BJ (cell line): ENCODE measurements at places on chromosomes 11 and 22. TPM values are rescaled to one million over a fixed set of nuclear protein-coding genes. Genes with fewer than 3 reads are reported as not detected.

Gene CECR2
- polyA plus RNA-seq, result not detected in 2 replicates

Gene CHRM4
- polyA plus RNA-seq, result 0.10 TPM in 1 of 2 replicates, not detected in the other

Gene BDNF
- 47.4 and 62.6 TPM in 2 replicates for polyA plus RNA-seq

Gene DGAT2
- polyA plus RNA-seq, result 1.1 and 2.6 TPM in 2 replicates

Gene ZNF143
- polyA plus RNA-seq, result 26.6 and 27.8 TPM in 2 replicates

Gene EFCAB6
- polyA plus RNA-seq, result 0.75 and 1.4 TPM in 2 replicates

Gene PDE2A
- 0.32 and 0.64 TPM in 2 replicates for polyA plus RNA-seq

Gene SUSD2
- 2.6 and 5.2 TPM in 2 replicates for polyA plus RNA-seq

Gene MICAL2
- polyA plus RNA-seq, result 114 and 135 TPM in 2 replicates

Gene OR5F1
- not detected in 2 replicates for polyA plus RNA-seq

DNA sequence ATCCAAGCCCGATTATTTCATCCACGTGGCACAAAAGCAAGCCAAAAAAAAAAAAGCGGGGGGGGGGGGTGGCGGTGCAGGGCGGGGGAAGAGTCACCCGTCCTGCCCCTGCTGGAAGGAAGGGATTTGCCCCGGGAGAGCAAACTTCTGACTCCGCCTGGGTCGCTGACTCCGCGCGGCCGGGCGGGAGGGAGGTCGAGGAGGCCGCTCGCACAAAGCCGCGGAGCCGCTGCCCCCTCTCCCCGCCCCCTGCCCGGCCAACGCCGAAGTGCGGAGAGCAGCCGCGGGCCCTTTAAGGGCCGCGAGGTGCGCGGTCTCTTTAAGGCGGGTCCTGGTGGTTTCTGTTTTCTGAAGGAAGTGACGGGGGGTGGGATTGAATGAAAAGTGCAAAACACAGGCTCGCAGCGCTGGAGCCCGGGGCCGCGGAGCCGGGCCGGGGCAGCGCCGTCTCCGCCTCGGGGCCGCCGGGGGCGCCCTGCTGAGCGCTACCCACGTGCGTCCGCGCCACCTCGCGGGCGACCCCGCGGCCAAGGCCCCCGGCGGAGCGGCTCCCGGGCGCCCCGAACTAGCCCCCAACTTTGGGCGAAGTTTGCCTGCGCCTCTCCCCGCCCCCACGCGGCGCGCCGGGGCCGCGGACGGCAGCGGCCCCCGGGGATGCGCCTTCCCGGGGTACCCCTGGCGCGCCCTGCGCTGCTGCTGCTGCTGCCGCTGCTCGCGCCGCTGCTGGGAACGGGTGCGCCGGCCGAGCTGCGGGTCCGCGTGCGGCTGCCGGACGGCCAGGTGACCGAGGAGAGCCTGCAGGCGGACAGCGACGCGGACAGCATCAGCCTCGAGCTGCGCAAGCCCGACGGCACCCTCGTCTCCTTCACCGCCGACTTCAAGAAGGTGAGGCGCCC lies at the start of gene OAF:
Gene OAF (plus strand): TSS at position 407 of the 896 bp plus-strand sequence. CDS start 248 bp downstream, at position 655.
- no peak for DNase-seq

DNA sequence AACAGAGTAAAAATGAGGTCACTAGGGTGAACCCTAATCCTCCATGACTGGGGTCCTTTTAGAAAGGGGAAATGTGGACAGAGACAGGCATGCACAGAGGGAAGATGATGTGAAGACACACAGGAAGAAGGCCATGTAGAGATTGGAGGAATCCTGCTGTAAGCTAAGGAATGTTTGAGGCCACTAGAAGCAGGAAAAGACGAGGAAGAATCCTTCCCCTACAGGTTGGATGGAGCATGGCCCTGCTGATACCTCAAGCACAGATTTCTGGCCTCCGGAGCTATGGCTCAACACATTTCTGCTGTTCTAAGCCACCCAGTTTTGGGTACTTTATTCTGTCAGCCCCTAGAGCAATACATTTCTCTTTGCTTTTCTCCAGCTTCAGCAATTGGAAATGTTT lies 486.9 kb downstream of the MIAT start:
- no peak for DNase-seq

- no peak for DNase-seq
Measured at GRCh38 chr11:122594986-122595645, 60.4 kb upstream of the UBASH3B start.

DNA sequence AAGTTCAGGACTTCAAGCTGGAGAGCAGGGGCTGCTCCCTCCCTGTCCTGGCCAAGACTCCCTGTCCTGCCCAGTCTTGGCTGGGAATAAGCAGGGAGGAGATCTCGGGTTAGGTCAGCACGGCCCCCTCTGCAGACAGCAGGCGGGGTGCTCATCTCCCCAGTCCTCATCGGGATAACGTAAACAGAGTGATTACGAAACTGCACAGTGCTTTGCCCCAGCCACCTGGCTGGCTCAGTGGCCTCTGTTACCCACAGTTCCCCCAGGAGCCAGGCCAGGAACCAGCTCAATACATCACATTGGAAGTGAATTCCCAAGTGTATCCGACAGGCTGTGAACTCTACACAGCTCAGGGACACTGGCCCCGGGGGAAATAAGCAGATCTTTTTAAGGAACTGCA lies 42.7 kb upstream of the KCNJ11 start:
- DNase-seq, result no peak

GRCh38 chr11:9265211-9266131 lies at the start of gene DENND5A:
Gene DENND5A, minus strand, starts transcription at chr11:9265350. Its CDS starts 281 bp downstream, at chr11:9265069.
- DNase-seq, result no peak

- DNase-seq, result no peak
Measured at GRCh38 chr22:39935116-39935515, 25.1 kb upstream of the TMA7B start.

DNA sequence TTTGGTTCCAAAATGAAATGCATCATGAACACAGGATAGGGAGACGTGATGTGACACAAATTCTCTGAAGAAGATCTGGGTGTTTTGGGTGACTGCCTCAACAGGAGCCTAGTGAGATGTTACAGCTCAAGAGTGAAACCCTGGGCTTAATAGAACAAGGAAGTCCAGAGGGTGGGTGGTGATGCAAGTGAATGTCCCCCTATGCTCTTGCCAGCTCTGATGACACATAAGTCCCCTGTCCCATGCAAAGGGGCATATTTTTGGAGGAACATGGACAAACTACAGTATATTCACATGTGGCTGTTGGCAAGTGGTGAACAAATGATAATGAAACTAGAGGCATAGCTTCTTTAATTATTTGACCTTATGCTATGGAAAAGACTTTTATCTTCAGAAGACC lies 9.2 kb downstream of the CRTAM start:
- no peak for DNase-seq

GRCh38 chr11:68935516-68936357 lies 32.0 kb downstream of the IGHMBP2 start:
- DNase-seq, result no peak

GRCh38 chr11:93498161-93498560 lies 45.0 kb downstream of the SMCO4 start:
- DNase-seq, result no peak

DNA sequence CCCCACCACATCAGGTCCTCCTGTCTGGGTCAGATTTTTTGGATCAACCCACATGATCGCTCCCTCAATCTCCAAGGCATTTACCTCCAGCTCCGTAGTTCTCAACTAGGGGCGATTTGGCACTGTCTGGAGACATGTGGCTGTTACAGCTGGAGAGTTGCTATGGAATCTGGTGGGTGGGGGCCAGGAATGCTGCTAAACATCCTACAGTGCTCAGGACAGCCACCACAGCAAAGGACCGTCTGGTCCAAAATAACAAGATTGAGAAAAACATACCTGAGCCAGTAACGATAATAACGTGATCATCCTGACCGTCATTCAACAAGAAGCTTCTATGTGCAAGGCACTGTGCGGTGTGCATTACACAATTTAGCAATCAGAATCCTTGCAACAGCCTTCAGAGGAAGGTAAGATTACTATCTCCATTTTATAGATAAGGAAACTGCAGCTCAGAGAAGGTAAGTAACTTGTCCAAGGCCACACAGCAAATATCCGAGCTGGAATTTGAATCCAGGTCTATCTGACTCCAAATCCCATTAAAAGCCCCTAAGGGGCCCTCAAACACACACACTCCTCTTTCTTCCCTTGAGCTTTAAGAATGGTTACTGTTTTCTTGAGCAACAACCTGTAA lies 14.3 kb upstream of the CRY2 start:
- DNase-seq, result no peak

DNA sequence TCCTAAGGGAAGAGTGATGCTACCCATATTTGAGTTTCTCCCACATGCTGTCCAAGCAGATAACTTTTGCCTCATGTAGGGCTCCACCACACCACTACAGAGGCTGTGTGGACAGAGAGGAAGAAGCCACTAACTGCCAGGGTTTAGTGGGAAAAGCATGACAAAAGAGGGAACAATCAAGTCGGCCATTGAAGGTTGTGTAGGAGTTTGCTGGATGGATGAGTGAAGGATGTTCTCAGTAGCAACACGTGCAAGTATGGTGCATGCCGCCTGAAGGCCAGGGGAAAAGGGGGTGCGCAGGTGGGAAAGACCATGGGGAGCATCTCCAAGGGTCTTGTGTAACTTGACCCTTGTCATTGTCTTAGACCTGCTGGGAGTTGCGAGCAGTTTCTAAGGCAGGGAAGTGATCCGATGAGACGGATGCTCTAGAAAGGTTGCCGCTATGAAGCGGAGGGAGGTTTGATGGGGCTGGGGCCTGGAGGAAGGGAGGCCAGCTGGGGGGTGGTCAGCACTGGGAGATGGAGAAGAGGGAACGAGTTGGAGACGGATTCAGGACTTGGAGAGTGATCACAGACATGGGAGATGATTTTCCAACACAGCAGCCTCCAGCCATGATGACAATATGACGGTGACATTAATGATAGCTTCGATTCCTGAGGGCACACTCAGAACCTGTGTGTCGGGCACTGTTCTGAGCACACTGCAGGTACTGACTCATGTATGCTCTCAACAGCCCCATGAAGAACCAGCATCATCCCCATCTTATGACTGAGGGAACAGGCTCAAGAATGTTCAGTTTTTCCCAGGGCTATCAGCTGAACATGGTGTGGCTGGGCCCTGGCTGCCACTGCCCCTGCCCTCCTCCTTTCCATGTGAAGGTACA lies 53.7 kb downstream of the CD6 start:
- no peak for DNase-seq

DNA sequence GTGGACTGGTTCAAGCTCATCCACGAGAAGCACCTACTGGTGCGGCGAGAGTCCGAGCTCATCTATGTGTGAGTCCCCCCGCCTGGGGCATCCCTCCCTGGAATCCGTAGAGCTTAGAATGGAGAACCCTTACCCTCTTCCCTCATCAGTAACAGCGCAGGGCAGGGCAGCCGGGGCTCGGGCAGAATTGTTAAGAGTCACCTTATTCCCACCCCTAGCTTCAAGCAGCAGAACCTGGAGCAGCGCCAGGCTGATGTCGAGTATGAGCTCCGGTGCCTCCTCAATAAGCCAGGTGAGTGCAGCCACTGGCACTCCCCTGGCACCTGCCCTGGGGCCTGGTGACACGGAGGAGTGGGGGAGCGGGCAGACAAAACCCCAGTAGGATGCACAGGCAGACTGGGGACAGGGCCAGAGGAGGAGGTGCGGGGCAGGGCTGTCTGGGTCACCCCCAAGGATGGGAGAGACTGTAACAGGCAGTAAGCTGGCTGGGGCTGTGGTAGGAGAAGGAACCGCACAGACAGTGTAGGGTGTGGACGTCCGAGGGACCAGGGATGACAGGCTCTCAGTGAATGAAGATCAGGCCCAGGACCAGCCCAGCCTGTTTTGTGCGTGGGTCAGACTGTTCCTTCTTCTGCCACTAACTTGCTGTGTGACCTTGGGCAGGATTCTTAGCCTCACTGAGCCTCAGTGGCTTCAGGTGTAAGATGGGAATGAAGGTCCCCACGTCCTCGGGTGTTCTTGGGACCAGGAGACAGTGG lies 20.4 kb downstream of the C22orf23 start:
- no peak for DNase-seq

- DNase-seq, result no peak
Measured at GRCh38 chr22:25495285-25495684, 69.2 kb upstream of the GRK3 start.

DNA sequence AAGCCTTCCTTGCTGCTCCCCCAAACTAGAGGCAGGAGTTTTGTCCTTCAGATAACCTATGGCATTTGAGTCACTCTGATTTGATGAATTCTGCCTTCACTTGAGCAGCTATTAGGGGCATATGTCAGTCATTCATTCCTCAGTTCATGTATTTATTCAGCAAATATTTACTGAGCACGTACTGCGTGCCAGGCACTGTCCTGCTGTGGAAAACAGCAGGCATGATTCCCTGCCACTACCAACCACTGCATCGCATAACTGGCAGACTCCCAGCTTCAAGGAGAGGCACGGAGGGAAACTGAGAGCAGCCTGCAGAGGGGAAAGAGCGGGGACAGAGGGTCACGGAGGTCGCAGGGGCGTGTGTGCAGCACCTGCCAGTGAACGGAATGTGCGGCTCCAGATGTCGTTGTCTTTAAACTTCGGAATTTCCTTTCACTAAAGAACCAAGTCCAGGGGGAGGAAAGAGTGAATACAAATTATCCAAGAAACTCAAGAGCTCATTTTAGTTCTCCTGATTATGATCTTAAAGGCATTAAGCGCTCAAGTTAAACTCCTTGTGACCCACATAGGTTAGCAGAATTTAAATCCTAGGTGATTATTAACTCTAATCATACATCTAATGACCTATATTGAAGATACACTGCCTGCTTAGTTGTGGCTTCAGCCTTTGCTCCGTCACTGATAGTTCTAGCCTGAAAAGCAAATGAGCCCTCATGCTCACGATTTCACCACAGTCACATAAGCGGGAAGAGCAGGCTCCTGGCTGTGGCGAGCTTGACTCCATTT lies 12.6 kb downstream of the PPARA start:
- no peak for DNase-seq

GRCh38 chr22:44357966-44358465 lies 45.3 kb upstream of the SHISAL1 start:
- no peak for DNase-seq

DNA sequence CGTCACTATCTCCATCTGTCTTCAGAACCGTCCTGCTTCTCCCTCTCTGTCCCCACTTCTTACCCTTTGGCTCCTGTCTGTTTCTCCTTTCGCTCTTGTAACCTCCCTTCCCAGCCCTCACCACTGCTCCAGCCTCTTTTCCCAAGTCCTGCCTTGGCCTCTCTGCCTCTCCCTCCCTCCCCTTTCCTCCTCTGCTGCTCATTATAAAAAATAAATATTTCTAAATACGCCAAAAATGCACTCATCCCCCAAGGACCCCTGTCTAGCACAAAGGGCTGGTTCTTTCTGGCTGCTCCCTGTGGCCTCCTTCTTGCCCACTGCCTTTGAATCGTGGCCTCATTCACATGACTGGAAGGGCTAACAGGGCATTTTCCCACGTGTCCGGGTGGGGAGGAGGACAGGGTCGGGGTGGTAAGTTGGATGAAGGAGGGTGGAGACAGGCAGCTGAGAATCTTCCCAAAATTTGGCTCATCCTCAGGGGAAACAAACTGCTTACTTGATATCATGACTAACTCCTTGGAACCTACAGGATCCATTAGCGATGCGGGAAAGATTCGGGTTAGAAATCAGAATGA lies 26.4 kb upstream of the OAF start:
- no peak for DNase-seq
